Cortex of kidney (tissue), 1 donor: ENCODE measurements at places on chromosomes 3 and 15.

- no peak for DNase-seq
Observed at GRCh38 chr3:191342411-191342810, 12.1 kb upstream of the UTS2B start.

- DNase-seq = no peak
Observed at GRCh38 chr3:51739110-51739509, 32.2 kb downstream of the GRM2 start.

GRCh38 chr3:178318941-178319816 lies 217.1 kb upstream of the KCNMB2 start:
- no peak for DNase-seq

- no peak for DNase-seq
Observed at GRCh38 chr3:27228805-27229204, 140.4 kb downstream of the NEK10 start.

DNA sequence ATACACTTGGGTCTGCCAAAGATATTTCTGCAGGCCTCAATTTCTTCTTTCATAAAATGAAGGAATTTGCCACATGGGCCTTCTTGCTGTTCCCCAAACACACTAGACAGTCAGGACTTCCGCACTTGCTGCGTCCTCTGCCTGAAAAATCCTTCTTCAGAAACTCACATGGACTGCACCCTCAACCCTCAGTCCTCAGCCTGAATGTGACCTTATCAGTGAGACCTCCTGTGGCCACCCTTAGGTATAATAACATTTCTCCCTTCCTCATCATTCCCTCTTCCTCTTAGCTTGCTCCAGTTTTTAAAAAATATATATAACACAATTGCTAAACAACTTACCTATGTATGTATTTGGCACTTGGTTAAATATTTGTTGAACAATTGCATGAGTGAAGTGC lies 257.5 kb downstream of the MFSD1 start:
- no peak for DNase-seq

GRCh38 chr3:14769544-14770325 lies 49.0 kb upstream of the FGD5 start:
- DNase-seq = no peak

- DNase-seq = no peak
Observed at GRCh38 chr3:173410436-173410835, 12.9 kb downstream of the NLGN1 start.

DNA sequence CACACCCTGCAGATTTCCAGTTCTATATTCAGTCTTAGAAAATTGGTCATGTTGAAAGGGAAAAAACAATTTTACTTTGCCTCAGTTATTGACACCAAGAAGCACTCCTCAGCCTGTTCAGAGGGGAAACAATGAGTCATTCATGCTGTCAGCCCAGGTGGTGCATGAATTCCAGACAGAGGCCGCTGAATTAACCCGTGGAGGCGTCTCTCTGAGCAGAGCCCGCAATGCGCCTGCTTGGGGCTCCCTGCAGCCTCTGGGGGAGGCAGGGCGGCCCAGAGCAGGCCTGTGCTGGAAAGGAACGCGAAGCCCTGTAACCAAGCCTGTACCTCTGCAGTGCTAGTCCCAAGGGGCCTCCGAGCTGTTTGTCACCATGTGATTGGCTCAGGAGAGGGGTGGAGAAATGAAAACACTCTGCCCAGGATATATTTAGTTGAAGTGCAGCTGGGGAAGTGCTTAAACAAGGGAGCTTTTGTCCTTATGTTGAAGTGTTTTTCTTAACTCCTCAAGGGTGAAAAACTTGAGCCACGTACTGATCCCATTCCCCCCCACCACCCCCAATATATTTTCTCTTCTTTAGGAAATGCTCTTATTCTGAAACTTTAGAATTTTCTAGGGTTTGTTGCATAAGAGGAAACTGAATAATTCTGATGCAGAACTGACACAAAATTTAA lies 68.3 kb upstream of the CHD2 start:
- no peak for DNase-seq

DNA sequence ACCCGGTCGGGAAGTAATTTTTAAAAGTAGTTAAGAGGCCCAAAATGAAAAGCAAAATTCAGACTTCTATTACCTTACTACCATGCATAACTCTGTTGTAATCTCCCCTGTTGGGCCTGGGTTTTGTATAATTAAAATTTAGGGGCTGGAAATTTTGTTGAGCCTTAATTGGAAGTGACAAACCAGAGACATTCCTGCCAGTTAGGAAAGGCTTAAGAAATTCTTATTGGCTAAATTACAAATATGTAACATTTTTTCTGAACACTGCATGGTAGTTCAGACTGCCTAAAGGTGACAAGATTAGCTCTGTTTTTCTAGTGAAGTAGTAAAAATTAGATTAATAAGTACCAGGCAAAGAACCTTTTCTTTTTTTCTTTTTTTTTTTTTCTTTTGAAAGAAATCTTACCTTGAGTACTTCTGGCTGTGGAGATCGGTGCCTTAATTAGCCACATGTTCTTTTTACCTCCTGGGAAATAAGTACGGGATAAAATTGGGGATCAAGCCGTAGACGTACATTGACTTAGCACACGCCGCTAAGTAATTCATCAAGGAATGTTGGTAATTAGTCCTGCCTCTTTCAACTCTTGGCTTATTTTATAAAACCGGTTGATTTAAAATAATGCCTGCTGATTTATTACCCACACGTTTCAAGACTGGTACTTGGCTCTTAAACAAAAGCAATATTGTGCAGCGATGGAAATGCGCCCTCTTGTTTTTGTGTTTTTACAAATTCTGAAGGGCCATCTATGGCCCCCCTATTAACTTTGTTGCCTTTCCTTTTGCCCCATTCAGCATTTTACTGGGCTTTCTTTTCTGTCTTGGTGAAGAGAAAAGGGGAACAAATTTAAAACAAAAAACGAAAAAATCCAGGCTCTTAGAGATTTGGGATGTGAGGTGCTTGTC lies 111.2 kb upstream of the SAMMSON start:
- DNase-seq = no peak

GRCh38 chr3:146637871-146638270 lies 32.7 kb upstream of the PLSCR5 start:
- no peak for DNase-seq

GRCh38 chr15:93228546-93228945 lies 139.5 kb upstream of the RGMA start:
- DNase-seq = no peak

DNA sequence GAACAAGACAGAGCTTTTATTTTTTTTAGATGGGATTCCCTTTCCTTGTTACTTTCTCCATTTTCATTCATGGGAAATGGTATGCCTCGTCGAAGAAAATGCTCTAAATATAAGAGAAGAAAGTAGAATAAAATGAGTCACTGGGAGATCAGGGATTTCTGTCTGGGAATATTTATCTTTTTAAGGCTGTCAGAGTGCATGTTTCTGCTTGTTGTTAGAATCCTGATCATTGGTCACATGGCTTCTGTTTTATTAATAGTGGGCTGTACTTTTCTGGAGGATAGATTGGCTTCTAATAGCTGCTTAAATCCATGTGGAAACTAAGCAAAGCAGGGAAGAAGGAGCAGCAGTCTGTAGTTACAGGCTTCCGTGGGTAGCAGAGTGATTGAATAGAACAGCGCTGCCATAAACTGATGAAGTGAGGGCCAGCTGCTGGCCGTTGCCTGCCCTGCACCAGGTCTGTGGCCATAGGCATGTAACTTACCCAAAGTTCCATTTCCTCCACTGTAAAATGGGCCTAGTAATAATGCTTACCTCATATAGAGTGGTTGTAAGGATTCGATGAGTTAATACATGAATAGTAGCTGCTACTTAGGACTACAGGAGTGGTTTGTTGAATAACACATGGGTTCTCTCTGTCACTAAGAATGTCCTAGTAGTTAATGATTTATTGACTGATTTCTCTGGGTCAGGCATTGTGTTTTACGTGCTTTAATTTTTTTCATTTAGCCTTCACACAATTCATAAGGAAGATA lies 289.9 kb downstream of the SATB1 start:
- DNase-seq = no peak

DNA sequence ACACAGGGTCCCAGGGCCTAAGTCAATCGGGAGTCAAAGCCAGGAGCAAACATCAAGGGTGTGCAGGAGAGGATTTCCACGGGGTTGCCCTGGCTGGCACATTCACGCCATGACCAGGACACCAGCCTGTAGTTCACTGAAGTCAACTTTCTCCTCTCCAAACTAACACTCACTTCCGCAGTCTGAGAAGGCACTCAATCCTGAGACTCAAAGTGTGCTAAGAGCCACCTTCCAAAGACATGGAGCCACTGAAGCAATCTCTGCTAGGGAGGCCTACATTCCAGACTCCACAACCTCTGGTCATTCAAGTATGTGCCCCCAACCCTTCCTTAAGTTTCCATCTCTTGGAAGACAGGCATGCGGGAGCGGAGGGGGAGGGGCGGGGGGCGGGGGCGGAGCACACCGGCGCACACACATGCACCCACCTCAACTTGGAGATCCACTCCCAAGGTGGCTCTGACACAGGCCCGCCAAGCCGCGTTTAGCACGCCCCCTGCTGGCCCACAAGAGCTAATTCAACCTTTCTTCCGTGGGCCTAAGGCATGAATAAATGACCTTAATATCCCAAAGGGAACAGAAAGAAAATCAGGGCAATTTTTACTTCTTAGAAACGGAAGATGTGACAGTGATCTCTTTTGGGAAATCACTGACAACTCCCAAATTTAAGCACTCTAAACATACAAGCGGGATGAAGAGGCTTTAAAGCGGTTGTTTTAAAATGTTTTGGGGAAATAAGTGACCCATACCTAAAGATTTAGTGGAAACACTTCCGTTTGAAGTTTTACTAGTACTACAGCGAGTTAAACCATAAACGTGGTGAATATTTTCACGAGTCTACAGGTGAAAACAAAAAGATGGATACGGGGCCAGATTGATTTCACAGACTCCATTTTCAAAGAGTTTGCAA lies 162.5 kb upstream of the CHRNA7 start:
- DNase-seq = no peak

DNA sequence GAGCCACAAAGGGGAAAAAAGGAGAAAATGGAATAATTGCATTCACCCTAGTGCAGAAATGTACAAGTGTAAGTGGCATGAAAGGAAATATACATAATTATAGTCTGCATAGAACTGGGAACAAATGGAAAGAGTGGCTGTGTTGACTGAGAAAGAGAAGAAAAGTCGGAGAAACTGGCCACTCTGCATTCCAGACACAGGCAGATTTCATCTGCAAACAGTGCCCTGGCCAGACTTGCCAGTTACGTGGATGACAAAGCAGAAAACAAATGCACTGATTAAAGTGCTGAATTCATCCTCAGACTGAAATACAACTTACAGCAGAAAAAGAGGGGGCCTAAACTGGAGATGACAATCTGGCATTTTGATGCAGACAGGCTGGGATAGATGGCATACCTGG lies 129.8 kb downstream of the FGF12 start:
- DNase-seq = no peak

DNA sequence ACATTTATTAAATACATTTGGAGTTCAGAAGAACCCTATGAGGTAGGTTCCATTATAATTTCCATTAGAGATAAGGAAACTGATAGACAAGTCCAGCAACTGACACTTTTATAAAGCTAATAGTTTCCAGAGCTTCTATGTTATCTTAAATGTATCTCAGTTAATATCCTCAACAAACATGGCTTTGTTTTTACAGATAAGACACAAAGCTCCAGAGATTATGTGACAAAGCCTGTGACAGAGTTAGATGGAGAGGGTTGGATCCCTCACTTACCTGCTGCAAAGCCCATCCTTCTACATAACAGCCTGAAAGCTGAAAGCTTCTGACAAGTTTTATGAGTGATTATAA lies 473 bp upstream of the COMMD2 start:
- DNase-seq = no peak

GRCh38 chr3:155431856-155432570 lies 138.5 kb upstream of the STRIT1 start:
- DNase-seq = no peak

DNA sequence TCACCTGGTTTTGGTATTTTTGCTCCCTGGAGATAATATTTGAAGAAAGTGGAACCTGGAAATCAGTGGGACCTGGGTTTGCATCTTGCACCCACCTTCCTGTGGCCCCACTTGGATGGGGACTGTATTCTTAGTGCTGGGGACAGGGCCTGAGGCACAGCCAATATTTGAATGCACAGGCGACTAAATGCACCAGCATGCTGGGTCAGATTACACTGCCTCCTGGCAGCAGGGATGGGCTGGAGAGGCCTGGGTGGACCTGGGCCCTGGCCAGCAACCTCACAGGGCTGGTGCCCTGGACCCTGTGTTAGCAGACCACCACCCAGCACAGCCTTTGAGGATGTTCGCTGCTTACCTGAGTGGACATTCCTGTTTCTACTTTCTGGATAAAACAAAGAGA lies 10.5 kb downstream of the ITIH4 start:
- DNase-seq = no peak

GRCh38 chr3:61520966-61521628 lies 40.3 kb upstream of the PTPRG start:
- no peak for DNase-seq

GRCh38 chr15:66108483-66109265 lies 144.9 kb downstream of the MEGF11 start:
- no peak for DNase-seq

GRCh38 chr15:46461416-46461815 lies 826.6 kb downstream of the SQOR start:
- DNase-seq = no peak

DNA sequence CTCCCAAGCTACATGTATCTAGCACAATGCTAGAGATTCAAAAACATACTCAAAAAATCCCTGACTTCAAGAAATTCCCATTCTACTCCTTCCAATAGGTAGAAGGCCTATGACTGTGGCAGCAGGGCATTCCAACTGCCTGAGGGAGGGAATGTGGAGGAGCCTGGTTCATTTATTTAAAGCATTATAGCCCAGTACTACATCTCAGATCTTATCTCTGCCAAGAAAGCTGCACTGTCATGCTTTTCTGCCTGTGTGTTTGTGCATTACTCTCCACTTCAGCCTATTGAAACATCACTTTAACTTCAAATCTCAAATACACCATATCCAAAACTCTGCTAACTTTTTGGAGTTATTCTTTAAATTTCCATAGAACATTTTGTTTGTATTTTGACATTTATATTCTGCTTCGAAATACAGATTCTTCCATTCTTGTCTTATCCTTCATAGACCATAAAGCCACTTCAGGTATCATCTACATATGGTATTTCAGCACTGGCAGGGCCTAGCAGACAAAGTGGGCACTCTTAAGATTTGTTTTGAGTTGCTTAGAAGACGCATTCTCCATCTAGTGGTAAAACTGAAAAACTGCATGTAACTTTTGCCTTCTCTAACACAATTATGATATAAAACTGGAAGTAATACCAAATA lies 59.1 kb upstream of the NEDD4 start:
- DNase-seq = no peak

DNA sequence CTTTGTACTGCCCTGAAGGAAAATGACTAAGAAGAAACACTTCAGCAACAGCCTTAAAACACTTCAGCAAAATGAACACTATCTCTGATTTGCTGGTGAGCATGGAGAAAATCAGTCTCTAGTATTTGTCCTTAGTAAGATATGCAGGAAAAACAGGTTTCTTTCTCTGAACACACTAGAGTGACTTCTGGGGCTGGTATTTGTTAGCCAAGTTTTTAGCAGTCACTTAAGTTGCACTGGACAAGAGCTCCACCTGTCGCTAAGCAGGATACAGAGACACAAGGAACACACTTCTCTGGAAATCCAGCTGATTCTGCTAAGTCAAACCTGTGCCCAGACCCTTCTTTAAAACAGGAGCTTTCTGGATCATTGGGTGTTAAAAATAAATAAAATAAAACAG lies 65.3 kb downstream of the CHAC1 start:
- no peak for DNase-seq
